ENCODE measurements at places on chromosomes 3 and 15. TPM values are rescaled to one million over a fixed set of nuclear protein-coding genes. Genes with fewer than 3 reads are reported as not detected.

AQP9 gene
- 0.31 TPM for total RNA-seq

DNA sequence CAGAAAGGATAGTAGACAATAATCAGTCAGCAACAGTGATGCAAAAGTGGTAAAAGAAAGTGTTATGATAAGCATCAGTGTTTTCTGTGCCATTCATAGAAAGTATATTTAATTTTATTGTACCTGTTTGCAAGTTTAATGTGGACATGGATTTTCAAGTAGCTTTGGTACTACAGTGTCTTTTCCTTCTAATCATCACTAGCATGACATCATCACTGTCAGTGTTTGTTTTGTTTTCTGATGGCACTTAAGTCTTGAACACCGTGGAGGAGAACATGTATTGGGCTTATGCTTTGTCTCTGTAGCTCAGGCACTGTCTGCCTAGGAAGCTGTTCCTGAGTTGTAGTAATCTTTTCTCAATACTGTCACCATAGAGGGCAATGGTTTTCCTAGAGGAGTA lies 41.9 kb downstream of the SETD5 start:
- DNase-seq: no peak

DNA sequence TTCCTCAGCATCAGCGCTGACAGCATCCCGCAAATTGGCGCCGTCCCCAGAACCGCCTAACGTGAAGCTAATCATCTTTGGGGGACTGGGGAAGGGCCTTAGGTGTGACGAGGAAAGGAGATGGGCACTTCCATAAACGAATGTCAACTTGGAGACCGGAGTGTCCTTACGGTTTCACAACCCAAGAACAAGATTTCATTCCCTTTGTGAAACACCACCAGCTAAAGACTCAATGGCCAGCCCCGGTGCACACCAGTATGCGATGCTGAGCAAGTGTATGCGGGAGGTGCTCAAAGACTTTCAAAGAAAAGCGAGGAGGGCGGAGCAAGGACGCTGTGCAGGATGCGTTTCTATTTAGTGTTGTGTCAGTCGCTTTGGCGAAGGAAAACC lies 759 bp upstream of the TTBK2 start:
- DNase-seq: peak; percentile 65

- no peak for DNase-seq
Measured at GRCh38 chr3:14685179-14685578, 10.2 kb downstream of the C3orf20 start.

GPR27 gene
- 0.84 TPM for total RNA-seq

SI gene
- total RNA-seq: not detected

HIGD2B gene
- total RNA-seq: 0.28 TPM

- DNase-seq: no peak
Measured at GRCh38 chr3:190566043-190566933, 52.4 kb downstream of the IL1RAP start.

DNA sequence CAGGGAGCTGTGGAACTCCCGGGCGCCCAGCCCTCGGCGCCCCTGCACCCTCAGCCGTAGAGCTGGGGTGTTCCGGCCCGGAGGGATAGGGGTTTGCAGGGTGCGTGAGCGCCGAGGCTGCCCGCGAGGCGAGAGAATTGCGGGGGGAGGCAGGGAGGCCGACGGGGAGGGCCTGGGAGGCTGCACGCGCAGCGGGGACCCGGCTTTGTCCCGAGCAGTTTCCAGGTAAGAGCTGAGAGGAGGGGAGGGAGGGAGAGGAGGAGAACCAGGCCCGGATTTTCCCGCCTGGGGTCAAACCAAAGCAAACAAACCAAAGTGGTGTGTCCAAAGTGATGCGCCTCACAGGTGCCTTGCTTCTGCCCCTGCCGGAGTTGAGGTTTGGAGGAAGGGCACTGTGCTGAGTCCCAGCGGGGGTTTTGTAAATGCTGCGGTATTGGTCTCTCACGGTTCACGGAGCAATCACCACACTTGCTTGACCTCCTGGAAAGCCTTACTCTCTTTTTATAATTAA lies 146.4 kb downstream of the TJP1 start:
- DNase-seq: no peak

CADPS gene
- not detected for total RNA-seq

TNK2 gene
- total RNA-seq: 161 TPM

GHSR gene
- total RNA-seq: not detected

DNA sequence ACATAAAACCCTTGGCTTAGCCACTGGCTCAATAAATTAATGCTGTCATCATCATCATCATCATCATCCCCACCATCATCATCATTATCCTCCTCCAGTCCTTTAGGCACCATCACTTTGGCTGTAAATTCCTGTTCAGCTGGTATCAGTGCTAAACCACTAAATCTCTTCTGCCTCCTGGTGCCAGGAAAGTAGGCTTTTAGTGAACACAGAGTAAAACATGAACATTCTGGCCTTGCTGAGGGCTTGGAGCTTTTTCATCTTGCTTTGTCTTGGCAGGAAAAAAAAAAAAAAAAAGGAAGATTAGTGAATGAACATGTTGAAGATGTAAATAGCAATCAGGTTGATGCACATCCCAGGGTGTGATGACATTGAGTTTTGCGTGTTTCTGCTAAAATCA lies 67.3 kb upstream of the EIF1B start:
- DNase-seq: no peak

DNA sequence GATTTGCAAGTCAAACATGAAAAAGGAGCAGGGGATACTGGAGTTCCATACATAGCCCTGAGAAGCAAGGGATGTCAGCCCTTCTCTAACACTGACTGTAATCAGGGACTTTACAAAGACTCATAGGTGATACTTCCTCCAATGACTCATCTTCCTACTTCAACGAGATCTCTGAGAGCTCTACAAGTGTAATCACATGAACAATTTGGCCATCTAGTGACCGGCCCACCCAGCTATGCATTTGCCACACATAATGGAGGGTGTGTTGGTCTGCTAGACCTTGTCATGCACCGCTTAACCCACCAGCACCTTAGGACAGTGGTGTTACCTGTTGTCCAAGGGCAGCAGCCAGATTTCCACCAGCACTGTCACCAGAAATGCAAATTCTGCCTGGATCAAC lies 75.3 kb downstream of the NCEH1 start:
- peak; percentile 35 for DNase-seq

DNA sequence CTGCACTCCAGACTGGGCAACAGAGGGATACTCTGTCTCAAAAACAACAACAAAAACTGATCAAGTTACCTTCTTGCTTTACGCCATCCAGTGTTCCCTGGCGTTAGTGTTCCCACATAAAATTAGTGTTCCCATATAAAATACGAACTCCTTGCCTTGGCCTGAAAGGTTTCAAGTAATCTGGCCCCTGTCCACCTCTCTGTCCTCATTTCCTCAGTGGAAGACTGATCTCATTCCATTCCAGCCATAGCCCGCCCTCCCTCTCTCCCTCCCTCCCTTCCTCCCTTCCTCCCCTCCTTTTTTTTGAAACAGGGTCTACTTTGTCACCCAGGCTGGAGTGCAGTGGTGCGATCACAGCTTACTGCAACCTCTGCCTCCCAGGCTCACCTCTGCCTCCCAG lies 2.8 kb upstream of the CAND2 start:
- no peak for DNase-seq

DNA sequence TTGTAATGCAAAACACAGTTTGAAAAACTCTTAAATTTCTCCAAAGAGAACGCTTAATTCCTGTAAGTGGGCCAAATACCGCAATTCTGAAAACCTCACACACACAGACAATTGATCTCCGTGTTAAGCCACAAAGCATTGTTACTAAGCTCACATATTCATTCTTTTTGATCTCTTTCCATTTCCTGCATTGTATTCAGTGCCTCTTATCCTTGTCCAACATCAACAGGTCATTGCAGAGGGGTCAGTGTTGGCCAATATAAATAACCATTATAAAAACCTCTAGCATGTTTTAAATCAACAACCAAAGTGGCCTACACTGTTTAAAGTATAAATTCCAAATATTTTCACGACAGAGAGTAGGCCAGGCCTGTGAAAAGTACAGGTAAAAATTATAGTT lies 171.1 kb downstream of the PDZRN3 start:
- no peak for DNase-seq

TMEM207 gene
- total RNA-seq: not detected

- DNase-seq: no peak
Measured at GRCh38 chr3:173216063-173216462, 75.0 kb upstream of the SPATA16 start.

Data from CD4-positive, alpha-beta T cell (primary cell).